ENCODE measurements at places on chromosomes 1 and 21.

DNA sequence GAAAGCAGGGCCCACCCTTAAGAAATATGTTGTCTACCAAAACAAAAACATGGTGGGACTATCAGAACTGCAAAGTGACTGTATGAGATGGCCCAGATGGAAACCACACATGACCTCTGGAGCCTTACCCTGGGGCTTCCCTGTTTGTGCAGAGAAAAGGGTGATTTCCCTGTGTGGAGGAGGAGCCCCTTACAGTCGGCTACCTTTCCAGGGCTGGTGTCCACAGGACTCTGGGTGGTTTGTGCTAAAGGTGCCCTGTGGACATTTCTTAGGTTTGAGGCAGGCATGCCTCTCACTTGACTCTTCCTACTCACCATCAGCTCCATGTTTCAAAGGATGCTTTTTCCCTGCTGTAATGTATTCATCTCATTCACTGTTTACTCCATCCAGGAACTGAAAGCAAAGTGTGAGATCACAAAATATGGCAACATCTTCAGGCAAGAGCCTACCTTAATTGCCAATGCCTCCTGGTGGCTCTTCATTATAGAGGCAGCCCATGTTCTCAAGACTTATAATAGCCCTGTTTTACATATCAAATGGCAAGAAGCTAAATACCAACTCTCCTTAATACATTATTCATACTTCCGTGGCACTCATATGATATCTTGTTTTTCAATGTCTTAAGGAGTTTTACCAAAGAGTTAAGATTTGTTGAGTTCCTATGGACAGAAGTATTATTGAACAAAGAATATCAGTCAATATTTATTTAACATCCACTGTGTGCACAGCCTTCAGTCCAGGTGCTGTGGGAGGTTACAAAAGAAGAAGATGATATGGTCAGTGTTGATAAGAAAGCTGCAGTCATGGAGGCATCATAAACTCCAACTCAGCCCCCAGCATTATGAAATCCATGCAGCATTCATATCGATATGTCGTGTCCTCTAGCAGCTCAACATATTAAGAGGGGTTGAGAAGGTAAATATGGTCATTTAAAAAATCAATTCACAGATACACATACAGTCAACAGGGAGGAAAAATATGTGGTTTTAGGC is 15.5 kb upstream of the TFF3 start:
- DNase-seq: no peak

DNA sequence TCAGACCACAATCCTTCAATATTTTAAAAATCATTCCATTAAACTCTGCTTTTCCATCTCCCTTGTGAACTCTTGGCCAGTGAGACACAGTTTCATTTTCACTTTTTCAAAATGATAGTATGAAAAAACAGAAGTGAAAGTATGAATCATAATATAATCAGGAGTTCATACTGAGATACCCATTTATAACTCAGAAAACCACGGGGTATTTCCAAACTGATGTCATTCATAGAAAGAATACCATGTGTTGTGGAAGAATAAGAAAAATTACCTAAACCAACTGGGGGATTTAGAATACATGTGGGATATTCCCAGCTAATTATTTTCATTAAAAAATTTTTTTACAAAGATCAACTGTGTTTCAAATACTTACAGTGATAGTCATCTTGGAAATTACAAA is 149.9 kb downstream of the MRPL39 start:
- no peak for DNase-seq

DNA sequence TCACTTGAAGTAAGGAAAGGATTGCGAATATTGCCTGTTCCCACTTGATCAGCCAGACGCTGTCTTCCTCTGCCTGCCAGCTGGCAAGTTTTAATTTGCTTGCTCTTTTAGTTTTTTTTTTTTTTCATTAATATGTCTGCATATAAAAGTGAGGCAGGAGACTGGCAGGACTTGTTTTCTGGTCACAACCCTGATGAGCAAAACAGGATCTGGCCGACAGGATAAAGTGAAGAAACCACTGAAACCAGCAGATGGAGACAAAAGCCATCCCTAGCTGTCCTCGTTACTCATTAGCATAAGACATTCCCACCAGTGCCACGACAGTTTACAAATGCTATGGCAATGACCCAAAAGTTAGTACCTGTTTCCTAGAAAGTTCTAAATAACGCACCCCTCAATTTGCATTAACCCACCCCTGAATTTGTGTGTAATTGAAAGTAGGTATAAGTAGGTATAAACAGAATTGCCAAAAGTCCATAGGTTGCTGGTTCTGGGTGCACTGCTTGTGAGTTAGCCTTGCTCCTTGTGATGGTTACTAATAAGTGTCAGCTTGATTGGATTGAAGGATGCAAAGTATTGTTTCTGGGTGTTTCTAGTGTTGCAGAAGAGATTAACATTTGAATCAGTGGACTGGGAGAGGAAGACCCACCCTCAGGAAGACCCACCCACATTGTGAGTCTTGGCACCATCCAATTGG is 60.8 kb downstream of the ZNF684 start:
- peak; percentile 99 for DNase-seq

- DNase-seq: no peak
Observed at GRCh38 chr1:175410560-175410959, 218.0 kb upstream of the KIAA0040 start.
